ENCODE measurements at places on chromosomes 4 and X. TPM values are rescaled to one million over a fixed set of nuclear protein-coding genes. Genes with fewer than 3 reads are reported as not detected.

SPANXN3 gene
- total RNA-seq = not detected

KLB gene
- 2.9 TPM for total RNA-seq

SULT1B1 gene
- 0.17 TPM for total RNA-seq

APELA gene
- total RNA-seq = not detected

FAM120C gene
- total RNA-seq = 4.8 TPM

SPCS3 gene
- total RNA-seq = 121 TPM

RUFY3 gene
- total RNA-seq = 18.4 TPM

TSPAN5 gene
- total RNA-seq = 5.8 TPM

GNRHR gene
- not detected for total RNA-seq

MAGEA1 gene
- total RNA-seq = not detected

CDS1 gene
- total RNA-seq = 1.2 TPM

CCSER1 gene
- total RNA-seq = 14.2 TPM

TASL gene
- total RNA-seq = 0.21 TPM

ODAPH gene
- not detected for total RNA-seq

F9 gene
- total RNA-seq = not detected

PWWP3B gene
- total RNA-seq = 9.3 TPM

TMSB15C gene
- 0.16 TPM for total RNA-seq

PAGE1 gene
- not detected for total RNA-seq

SH3TC1 gene
- total RNA-seq = 17.8 TPM

USP51 gene
- 3.4 TPM for total RNA-seq

BRCC3 gene
- 17.7 TPM for total RNA-seq

FOXR2 gene
- total RNA-seq = not detected

ZFP42 gene
- not detected for total RNA-seq

ADH7 gene
- total RNA-seq = not detected

HSFX4 gene
- not detected for total RNA-seq

RGN gene
- total RNA-seq = 20.1 TPM

NOX1 gene
- total RNA-seq = not detected

MFAP3L gene
- total RNA-seq = 3.3 TPM

RAB39B gene
- 0.38 TPM for total RNA-seq

CLCN4 gene
- 30.2 TPM for total RNA-seq

CDKL2 gene
- total RNA-seq = 0.54 TPM

MPC1L gene
- total RNA-seq = not detected

CYLC1 gene
- not detected for total RNA-seq

GPRASP3 gene
- total RNA-seq = 3.8 TPM

SUPT20HL1 gene
- not detected for total RNA-seq

PRICKLE3 gene
- total RNA-seq = 8.3 TPM

MID2 gene
- 7.2 TPM for total RNA-seq

LINC00632 gene
- total RNA-seq = 150 TPM

DAPP1 gene
- 0.19 TPM for total RNA-seq

ASB12 gene
- 2.3 TPM for total RNA-seq

GLOD5 gene
- total RNA-seq = not detected

CHIC1 gene
- 12.3 TPM for total RNA-seq

CT45A1 gene
- total RNA-seq = not detected

DCAF12L2 gene
- not detected for total RNA-seq

CEP135 gene
- total RNA-seq = 2.4 TPM

NIPAL1 gene
- total RNA-seq = 0.31 TPM

CXorf51B gene
- total RNA-seq = not detected

SLC2A9 gene
- 5.9 TPM for total RNA-seq

Data from heart left ventricle (tissue), 16 donors.